Left kidney (tissue), 8 donors: ENCODE measurements at places on chromosomes 5 and 9.

DNA sequence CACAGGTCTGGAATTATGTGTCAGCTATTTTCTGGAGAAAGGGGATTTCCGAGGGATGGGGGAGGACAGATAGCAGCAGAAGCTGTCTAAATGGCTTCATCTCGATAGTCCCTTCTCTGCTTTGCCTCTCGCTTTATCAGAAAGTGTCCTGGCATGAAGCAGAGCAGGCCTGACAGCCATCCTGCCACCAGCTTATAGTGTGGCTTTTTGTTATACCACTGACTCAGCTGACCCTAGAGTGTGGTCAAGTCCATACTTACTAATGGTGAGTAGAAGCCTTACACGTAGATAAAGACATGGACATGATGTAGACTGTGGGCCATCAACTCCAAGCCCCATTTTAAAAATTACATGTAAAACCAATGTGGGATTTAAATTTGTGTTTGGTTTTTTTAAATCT is 50.0 kb downstream of the RCL1 start:
- DNase-seq: no peak

DNA sequence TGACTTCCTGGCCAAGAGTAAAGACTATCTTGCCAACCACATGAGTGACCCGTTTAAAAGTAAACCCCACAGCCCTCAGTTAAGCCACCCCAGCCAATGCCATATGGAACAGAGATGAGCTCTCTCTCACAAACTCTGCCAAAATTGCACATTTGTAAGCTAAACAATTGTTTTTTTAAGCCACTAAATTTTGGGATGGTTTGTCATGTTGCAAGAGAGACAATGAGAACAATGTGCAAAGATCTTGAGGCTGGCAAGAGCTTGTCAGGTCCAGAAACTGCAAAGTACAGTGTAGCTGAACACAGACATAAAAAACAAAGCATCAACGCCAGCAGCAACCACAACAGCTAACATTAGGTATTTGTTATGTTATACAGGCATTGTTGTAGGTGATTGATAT is 27.8 kb downstream of the HOMER1 start:
- DNase-seq: no peak

GRCh38 chr5:133392448-133392847 is 219.9 kb downstream of the FSTL4 start:
- DNase-seq: no peak

- DNase-seq: no peak
These were observed 88.6 kb downstream of the PLPPR1 start for GRCh38 chr9:101117161-101117560.

DNA sequence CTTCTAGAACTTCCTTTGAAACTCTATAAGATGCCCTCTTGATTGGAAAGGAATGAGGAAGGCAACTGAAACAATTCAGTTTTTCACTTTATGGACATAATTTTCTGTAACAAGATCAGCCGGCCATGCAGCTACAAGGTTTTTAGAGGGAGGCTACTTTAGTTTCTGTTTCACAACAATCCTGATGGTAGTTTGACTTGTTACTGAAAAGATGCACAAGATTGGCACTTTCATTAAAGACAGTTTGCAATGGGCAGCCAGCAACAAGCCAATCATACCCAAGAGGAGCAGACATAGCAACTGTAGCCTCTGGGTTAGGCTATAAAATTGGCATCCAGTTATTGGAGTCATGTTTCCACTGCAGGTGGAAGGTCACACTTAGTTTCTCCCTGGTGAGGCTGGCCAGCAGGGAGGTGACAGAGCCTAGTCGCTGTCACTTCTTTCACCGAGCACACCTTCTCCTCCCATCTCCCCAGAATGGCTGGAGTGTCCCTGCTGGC is 74.3 kb upstream of the TGFBR1 start:
- no peak for DNase-seq

GRCh38 chr5:128146671-128147070 is 63.1 kb downstream of the SLC12A2 start:
- no peak for DNase-seq

- no peak for DNase-seq
These were observed 1.7 kb downstream of the PHF2 start for GRCh38 chr9:93577975-93578682.

DNA sequence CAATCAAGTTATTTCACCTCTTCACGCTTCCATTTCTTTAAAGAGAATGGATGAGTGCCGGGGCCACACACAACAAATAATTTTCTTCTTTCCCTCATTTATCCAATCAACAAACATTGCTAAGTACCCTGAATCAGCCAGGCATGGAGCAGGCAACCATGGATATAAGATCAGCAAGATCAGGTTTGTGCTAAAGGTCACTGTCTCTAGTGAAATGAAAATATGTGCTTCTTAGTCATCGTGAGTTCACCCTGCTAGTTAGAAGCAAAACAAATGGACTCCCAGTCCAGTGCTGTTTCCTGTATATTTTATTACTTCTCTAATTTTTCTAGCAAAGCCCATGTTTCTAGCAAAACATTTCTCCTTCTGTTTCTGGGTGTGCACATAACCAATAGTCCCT is 629.2 kb downstream of the BNC2 start:
- no peak for DNase-seq

DNA sequence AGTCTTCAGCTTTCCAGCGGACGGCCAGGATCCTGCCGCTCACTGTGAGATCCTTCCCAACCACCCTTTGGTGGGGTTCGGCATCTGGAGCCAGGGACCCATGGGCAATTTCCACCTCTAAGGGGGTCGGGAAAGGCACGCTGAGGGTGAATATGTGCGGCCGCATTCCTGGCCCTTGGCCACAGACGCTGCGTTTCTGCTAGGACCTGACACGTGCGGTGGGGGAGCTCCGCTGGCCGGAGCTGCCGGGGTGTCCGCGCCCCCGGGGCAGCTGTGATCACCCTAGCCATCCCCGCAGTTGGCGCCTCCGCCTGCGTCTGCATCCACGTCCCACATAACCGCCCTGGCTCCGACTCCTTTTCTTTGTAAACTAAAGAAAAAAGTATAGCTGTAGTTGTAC is 5.3 kb upstream of the DNAJA1 start:
- DNase-seq: no peak

- no peak for DNase-seq
These were observed 1578.3 kb downstream of the EFNA5 start for GRCh38 chr5:106092455-106092854.

- no peak for DNase-seq
These were observed 606.8 kb downstream of the RAB3C start for GRCh38 chr5:59189472-59190244.

DNA sequence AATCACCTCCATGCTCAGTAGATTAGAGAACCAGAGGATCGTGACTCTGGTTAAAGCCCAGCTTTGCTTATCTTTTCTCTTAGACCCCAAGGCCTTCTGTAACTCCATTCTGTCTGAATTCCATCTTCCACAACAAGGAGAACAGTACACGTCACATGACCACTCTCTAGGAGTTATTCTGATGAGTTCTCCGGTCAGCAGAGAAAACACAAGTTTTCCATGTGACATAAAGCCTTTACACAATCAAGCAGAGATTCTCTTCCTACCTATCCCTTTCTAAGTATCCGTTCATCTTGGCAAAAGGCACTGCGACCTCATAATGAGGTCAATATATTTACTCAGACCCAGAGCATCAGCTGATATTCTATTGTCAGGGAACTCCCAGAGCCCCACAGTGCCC is 112.3 kb downstream of the TRPM6 start:
- DNase-seq: no peak

GRCh38 chr9:8188723-8189407 is 389.3 kb upstream of the DMAC1 start:
- no peak for DNase-seq

- DNase-seq: peak; percentile 75
These were observed 25.7 kb downstream of the UTP15 start for GRCh38 chr5:73591102-73591695.

- no peak for DNase-seq
These were observed 511.5 kb downstream of the FOXD4L5 start for GRCh38 chr9:64773491-64773931.

- no peak for DNase-seq
These were observed 74.0 kb downstream of the C9orf85 start for GRCh38 chr9:71985297-71985911.

DNA sequence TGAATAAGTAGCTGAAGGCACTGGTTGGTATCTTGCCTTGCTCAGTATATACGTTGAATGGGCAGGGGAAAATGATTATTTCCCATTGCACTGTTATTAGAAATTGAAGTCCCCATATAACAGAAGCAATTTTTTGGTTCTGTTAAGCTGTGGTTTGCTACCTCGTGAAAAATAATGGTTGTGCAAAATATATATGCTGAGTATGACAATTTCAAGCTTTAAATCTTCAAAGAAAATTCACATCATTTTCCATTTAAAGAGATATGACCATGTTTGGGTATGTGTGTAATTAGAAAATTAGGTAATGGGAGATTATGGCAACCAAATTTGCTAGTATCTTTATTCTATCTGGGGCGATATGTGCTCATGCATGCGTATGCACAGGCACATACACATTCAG is 139.8 kb downstream of the DMAC1 start:
- DNase-seq: no peak

GRCh38 chr9:129068990-129069861 is 11.7 kb upstream of the DOLPP1 start:
- no peak for DNase-seq

DNA sequence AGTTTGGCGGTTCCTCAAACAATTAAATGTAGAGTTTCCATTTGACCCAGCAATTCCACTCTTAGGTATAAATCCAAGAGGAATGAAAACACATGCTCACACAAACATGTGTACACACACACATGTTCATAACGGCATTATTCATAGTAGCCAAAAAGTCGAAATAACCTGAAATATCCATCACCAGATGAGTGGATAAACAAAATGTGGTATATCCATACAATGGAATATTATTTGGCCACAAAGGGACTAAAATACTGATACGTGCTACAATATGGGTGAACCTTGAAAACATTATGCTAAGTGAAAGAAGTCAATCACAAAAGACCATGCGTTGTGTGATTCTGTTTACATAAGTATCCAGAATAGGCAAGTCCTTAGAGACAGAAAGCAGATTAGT is 8.7 kb downstream of the RGS3 start:
- DNase-seq: no peak

DNA sequence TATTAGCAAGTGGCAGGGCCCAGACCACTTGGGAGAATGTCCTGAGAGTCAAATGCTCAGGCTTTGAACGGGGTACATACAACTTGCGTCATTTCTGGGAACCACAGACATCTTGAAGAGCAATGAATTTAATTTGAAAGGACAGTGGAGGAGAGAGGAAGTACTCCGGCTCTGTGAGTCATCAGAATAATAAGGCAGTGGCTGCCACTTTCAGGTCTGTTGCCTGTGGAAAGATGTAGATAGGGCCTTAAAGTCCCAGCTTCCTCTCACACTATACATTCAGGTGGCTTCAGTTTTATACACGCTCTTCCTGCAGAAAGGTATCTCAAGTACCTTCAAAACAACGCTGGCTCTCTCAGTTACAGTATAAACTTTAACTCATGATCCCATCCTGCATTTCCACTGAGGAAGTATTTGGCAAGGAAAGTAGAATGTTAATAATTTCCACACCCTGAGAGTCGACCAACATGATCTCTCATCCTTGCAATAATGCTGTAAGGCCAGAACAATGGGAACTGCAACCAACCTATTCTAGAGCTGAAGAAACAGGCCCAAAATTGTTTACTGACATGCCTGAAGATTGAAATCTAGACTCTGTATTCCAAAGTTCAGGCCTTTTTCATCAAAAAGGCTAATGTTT is 6.8 kb upstream of the PRUNE2 start:
- no peak for DNase-seq

GRCh38 chr5:107470295-107470582 is 200.5 kb downstream of the EFNA5 start:
- no peak for DNase-seq

DNA sequence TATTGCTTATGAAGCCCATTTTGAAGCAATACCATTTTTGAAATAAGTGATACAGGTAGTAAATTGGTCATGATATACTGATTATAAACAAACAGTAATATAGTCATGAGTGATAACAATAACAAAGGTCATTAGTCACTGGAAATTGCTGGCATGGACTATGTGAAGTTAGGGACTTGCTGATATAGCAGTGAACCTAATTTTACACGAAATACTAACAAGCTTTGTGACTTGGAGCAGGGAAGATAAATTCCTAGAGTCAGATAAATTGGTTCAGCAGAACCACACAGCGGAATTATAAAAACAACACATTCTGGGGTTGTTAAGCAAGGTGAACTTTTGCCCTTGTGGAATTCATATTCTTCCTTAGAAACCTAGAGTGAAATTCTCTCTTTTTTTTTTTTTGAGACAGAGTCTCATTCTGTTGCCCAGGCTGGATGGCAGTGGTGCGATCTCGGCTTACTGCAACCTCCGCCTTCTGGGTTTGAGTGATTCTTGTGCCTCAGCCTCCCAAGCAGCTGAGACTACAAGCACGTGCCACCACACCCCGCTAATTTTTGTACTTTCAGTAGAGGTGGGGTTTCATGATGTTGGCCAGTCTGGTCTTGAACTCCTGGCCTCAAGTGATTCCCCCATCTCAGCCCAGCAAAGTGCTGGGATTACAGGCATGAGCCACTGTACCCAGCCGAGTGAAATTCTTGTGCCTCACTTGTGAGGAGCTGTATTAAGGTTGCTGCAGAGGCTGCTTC is 6.0 kb downstream of the UGCG start:
- no peak for DNase-seq
